ENCODE measurements at places on chromosomes 3 and 15. TPM values are rescaled to one million over a fixed set of nuclear protein-coding genes. Genes with fewer than 3 reads are reported as not detected.

DNA sequence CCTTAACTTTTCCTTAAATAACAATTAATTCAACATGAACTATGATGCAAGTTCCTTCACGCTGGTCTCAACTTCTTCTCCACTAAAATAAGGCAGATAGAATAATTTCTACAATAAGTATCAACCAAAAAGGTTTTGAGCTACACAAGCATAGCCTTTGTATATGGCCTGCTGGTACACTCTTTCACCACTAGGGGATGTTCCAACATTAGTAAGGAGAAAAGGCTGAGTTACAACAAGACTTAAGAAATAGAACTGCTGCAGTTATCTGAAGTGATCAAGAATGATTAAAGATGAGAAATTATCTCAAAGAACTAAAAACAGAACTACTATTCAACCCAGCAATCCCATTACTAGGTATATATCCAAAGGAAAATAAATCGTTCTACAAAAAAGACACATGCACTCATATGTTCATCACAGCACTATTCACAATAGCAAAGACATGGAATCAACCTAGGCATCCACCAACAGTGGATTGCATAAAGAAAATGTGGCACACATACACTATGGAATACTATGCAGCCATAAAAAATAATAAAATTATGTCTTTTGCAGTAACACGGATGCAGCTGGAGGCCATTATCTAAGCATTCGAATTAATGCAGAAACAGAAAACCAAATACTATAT lies 14.4 kb downstream of the ATP13A3 start:
- DNase-seq, result peak; percentile 78

BSN gene
- total RNA-seq, result 0.44 TPM

GRCh38 chr3:5036858-5037257 lies 57.6 kb downstream of the BHLHE40 start:
- no peak for DNase-seq

DNA sequence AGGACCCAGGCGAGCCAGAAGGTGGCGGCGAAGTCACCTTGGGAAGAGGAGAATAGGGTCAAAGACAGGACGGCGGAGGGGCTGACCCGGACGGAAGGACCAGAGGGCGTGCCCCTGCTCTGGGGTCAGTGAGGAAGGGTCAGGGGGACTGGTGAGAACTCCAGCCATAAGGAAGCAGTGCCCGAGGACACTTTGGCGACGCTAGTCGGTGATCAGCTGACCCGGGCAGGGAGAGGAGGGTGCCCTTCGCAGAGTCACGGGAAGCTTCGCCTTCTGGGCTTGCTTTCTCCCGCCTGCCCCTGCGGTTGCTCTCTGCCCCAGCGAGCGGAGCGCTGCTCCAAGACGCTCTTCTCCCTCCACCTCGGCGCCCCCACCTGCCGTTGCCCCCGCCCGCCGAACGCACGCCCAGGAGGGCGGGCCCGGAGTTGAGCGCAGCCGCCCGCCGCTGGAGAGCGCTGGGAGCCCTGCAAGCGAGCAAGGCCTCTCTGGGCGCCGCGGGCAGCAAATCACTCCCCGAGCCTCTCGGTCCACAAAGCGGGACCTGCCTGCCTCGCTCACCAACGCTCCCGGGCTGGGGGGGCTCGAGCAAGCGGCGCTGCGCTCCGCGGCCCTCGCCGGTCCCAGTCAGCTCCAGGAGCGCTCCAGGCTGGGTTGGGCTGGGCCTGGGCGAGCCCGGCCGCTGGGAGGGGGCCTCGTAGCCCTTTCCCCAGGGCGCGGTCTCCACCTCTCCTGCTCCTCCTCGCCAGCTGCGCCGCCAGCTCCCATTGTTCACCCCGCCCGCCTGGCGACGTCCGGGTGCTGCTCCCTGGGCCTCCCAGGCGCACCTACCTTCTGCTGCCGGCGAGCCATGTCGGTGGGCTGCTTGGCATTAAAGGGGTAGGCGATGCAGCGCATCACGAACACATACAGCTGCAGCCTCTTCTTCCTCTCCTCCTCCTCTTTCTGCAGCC lies 1.2 kb downstream of the CADPS start:
- peak; percentile 18 for DNase-seq

SNURF gene
- total RNA-seq, result 16.7 TPM

DNA sequence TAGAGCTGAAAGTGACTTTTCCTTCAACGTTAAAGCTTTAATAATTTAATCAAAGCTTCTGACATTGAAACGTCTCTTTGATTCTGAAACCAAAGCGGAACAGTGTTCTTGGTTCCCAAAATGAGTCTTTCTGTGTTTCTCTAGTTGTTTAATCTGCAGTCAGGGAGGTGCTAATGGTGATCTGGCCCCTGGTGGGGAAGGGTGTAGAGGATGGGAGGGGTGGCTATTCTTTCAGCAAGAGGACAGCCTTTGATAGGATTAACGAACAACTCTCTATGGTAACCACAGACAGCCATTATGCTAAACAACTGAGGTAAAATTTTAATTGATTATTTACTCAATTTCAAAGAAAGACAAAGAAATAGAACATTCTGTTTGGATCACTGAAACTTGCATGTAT lies 79.9 kb upstream of the CADPS start:
- no peak for DNase-seq

PIF1 gene
- total RNA-seq, result 4.3 TPM

DNA sequence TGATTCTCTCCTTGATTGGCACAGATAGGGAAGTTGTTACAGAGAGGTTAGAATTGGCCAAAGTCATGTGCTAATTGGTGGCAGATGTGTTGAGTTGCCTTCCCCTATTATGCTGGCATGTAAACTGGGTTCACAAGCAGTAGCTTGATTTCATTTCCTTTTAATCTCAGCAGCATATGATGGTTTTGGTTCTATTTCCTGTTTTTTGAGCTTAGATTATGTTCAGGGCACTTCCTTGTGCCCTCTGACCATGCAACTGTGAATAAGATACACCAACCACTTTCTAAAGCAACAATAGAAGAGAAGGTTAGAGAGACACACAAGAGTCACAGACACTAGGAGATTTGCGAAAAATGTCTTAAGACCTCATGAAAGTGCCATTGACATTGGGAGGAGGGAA lies 16.5 kb downstream of the HPS3 start:
- DNase-seq, result peak; percentile 44

- DNase-seq, result no peak
Observed at GRCh38 chr3:32960404-32961170, 9.1 kb downstream of the CCR4 start.

DNA sequence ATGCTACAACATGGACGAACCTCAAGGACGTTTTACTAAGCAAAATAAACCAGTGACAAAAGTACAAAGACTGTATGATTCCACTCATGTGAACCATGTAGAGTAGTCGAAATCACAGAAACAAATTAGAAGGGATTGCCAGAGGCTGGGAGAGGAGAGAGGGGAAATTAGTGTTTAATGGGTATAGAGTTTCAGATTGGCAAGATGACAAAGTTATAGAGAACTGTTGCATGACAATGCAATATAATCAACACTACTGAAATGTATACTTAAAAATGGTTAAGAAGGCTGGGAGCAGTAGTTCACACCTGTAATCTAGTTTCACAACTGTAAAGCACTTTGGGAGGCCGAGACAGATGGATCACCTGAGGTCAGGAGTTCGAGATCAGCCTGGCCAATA lies 36.9 kb downstream of the PLS1 start:
- DNase-seq, result no peak

DNA sequence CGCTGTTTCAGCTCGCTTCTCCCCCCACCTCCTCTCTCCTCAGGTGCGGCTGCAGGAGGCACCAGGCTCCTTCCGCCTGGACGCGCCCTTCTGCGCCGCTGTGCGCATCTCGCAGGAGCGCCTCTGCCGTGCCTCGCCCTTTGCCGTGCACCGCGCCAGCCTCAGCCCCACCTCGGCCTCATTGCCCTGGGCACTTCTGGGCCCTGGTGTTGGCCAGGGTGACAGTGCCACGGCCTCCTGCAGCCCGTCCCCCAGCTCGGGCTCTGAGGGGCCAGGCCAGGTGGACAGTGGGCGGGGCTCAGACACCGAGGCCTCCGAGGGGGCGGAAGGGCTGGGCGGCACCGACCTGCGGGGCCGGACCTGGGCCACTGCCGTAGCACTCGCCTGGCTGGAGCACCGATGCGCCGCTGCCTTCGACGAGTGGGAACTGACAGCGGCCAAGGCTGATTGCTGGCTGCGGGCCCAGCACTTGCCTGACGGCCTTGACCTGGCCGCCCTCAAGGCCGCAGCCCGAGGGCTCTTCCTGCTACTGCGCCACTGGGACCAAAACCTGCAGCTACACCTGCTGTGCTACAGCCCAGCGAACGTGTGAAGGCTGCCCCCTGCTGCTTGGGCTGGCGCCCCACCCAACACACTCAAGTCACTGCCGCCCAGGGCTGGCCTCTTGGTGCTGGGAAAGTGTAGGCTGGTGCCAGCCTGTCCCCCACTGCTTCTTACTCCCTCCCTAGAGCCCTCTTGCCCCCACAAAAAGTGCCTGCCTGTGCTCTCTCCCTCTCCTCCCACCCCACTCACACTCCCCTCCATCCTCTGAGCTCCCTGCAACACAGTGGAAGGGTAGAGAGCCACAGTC lies 7.1 kb downstream of the ALG3 start:
- no peak for DNase-seq

Data from muscle of leg (tissue), 16 donors.